Left ventricle myocardium inferior (tissue), 1 donor: ENCODE measurements at places on chromosomes 12 and 14.

- no peak for DNase-seq
Observed at GRCh38 chr12:42360747-42361403, 34.9 kb downstream of the PPHLN1 start.

DNA sequence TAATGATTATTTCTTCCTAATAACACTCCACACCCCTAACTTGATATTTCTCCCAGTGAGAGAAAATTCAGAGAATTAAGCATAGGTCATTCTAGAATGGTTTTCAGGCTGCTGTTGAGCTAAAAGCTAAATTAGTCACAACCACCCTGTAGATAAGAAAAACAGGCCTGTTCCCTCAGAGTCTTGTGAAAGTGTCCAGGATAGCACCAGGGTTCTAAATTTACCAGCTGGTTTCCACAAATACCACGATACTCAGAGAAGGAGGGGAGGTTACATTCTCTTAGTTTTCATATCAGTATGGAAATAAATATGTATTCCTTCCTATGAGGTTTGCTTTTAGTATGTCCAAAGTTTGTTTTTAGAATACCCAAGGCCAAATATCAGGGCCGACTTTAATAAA, 66.0 kb upstream of the YARS2 start:
- no peak for DNase-seq

DNA sequence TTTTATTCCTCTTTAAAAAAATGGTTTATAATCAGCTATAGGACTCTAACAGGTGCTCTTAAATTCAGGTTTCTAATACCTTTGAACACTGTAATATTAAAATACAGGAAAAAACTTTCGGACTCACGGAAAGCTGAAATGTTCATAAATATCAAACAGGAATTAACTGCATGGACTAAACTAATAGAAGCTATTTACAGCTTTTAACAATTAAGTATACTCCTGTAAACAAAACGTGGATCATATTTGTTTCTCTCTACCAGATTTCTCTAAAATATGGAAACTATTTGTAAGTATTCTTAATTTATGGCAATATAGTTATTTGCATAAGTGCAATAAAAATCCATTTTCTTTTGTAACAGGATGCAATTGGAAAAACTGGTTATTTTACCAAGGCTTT, 108.9 kb upstream of the RESF1 start:
- DNase-seq, result no peak

- DNase-seq, result no peak
Observed at GRCh38 chr14:48738186-48738925, 847.8 kb downstream of the RPS29 start.

- peak; percentile 22 for DNase-seq
Observed at GRCh38 chr12:117528538-117528937, 167.1 kb upstream of the NOS1 start.

GRCh38 chr12:93419388-93420034, 22.2 kb downstream of the UBE2N start:
- DNase-seq, result no peak

DNA sequence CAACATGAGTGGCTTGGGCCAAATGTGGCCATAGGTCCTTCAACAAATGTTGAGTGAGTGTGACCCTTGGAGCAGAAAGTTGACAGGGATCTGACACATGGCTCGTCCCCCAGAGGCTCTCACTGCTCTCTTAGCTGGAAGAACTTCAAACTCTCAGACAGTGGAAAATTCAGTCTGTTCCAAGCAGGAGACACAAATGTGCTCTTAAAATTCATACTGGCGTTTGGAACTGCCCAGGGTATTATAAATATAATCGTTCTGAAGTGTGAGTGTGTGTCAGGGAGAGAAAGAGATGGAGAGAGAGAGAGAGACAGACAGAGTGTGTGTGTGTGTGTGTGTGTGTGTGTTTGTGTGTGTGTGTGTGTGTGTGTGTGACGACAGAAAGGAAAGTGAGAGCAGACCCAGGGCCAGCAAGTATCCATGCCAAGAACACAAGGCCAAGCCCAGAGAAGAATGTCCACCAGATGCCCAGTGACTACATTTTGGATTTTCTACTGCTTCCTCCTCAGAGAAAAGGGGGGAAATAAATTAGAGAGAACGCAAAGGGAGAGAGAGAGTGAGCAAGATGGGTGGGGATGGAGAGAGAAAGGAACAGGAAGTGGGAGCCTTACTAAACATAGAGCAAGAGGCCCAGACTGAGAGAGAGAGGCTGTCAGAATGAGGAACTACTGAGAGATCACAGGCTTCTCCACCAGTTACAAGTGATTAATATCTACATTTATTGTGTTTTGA, 193.6 kb upstream of the NUDT4 start:
- DNase-seq, result peak; percentile 48
